ENCODE measurements at places on chromosomes 6 and 20.

DNA sequence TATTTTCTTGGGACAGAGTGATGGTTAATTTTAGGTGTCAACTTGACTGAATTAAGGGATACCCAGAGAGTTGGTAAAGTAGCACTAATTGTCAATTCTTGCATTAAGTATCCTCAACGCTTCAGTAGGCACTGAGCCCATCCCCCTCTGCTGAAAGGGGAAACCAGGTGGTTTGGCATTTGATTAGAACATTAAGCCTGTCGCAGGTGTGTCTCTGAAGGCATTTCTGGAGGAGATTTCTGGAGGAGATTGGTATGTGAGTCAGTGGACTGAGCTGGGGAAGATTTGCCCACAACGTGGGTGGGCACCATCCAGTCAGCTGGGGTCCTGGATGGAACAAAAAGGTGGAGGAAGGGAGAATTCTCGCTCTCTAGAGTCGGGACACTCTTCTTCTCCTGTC, 119.8 kb downstream of the RFX6 start:
- no peak for DNase-seq

DNA sequence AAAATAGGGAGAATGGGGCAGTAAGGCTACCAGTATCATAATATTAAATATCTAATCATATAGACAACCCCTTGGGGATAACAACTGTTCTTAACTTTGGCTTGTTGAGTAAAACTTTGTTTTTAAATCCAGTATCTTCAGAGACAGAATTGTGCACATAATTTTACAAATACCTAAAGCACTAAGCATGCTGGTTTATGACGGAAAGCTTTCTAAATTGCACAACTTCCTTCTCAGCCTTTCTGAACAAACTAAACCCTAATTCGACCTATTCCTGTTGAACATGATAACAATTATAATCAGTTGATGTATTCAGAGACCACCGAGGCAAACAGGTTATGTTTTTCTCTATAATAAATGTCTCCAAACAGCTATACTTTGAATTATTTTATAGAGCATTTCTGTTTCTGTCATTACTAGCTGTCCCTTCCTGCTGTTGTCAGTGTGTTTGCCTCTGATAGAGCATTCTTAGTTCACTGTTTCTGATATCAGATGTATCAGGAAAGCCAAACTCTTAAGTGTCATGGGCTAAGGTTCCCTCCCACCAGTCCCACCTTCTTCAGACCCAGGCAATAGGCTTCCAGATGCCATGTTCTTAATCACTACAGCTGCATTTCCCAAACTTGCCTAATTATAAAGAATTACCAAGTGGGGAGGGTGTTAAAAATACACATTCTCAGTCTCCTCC, 8.7 kb downstream of the ZHX3 start:
- DNase-seq, result no peak

DNA sequence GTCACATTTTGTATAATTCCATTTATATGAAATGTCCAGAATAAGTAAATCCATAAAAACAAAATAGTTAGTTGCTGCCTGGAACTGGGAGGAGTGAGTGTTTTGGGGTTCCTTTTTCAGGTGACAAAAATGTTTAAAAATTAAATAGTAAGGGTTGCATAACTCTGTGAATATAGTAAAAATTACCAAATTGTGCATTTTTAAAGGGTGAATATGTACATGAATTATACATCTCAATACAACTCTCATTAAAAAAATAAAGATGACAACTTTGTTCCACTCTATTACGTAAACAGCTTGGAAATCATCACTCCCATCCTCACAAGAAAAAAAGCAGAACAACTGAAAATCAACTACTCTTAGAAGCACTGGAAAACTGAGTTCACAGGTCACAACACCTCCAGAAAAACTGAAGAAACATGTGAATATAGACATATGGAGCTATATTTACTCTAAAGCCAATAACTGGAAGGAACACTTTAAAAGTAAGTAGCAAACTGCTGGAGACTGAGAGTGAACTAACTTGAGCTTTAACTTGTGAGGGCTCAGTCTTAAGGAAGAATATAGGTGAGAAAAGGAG, 40.0 kb downstream of the RANBP9 start:
- no peak for DNase-seq

DNA sequence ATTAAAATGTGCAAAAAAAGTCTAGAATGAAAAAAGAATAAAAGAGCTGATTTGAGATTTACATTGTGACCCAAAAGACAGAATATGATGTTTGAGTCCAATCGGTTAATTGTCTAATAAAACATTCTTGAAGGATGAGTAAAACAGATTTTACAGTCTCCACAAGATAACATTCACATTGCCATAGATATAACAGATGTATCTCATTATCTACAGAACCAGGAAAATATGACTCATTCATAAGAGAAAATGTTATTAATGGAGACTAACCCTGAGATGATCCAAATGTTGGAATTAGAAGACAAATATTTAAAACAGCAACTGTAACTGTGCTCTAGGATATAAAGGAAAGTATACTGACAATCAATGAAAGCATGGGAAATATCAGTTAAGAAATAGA, 141.7 kb downstream of the RFX6 start:
- no peak for DNase-seq

DNA sequence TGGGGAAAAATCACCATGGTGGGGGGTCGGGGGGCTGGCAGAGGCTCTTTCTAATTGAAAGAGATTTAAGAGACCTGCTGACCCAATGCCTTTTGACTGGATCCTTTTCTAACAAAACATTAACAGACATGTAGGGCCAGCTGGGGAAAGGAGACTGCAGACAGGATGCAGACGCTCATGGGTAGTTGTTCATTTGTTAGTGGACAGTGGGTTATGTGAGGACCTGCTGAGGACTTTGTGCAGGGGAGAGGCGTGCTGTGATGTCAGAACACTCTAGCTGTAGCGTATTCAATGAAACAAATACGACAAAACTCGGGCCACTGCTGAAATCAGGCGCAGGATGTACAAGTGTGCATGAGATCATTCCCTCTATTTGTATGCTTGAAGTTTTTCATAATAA, 1.2 kb downstream of the IP6K3 start:
- no peak for DNase-seq

- no peak for DNase-seq
Measured at GRCh38 chr20:35120012-35120701, 27.0 kb downstream of the EDEM2 start.

DNA sequence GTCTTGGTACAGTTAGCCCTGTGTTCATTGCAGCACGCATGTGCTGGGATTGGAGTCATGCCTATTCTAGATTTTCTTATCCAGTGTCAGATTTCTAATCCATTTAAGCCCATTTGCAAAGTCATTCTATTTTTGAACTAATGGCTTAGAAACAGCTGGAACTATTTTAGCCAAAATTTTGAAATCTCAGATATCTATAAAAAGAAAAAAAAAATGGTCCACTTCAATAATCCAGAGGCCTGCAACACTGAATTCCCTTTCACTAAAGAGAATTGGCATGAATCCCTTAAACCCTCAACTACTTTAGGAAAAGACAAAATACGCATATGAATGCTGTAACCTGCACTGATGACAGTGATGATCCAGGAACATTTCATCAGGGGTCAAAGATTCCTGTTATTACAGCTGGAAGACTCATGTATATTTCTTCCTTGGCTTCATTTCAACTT, 1.5 kb downstream of the COL21A1 start:
- DNase-seq, result no peak

- DNase-seq, result no peak
Measured at GRCh38 chr6:105626295-105627158, 223.6 kb upstream of the PREP start.

GRCh38 chr6:166556336-166556735, 30.1 kb downstream of the RAMACL start:
- no peak for DNase-seq

GRCh38 chr6:72552938-72553337, 68.9 kb upstream of the KCNQ5 start:
- no peak for DNase-seq

- no peak for DNase-seq
Measured at GRCh38 chr6:71766146-71766760, 120.1 kb upstream of the RIMS1 start.

DNA sequence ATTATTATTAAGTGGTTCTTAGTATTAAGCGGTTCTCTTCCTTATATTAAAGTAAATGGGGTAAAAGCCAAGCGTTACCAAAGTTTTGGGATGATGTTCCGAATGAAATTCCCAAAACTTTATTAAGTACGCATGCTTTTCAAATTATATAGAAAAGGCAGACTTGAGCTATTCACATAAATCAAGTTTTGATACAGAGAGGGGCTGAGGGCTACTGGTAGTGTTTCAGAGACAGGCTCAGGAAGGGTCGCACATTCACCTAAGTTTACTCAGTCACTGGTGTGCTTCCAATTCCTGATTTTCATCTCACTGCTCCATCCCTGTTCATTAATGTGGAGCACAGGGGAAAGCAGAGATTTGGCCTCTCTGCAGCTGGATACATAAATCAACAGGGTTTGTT, 652.2 kb downstream of the QKI start:
- DNase-seq, result no peak

DNA sequence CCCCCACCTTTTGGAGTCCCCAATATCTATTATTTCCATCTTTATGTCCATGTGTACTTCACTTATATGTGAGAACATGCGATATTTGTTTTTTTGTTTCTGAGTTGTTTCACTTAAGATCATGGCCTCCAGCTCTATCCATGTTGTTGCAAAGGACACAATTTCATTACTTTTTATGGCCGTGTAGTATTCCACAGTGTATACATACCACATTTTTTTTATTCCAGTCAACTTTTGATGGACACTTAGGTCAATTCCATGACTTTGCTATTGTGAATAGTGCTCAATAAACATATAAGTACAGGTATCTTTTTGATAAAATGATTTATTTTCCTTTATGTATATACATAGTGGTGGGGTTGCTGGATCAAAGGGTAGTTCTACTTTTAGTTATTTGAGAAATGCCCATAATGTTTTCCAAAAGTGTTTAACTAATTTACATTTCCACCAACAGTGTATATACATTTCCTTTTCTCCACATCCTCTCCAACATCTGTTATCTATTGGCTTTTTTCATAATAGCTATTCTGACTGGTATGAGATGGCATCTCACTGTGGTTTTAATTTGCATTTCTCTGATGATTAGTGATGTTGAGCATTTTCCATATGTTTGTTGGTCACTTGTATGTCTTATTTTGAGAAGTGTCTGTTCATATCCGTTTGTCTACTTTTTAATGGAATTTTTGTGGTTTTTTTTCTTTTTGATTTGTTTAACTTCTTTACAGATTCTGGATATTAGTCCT, 34.0 kb upstream of the COL10A1 start:
- DNase-seq, result no peak

- no peak for DNase-seq
Measured at GRCh38 chr6:37495244-37495934, 4.3 kb downstream of the CCDC167 start.

- DNase-seq, result no peak
Measured at GRCh38 chr6:39524007-39524406, 201.2 kb downstream of the KIF6 start.

Data from activated T-helper 2 cell treated with anti-CD3 and anti-CD28 coated beads, Interferon-gamma antibody, Interleukin-2, Interleukin-4, amounts not matched to agents 10 μg/mL and 5 μg/mL and 100 μg/mL, durations not matched to agents 14 hours and 24 hours and 36 hours (primary cell).